ENCODE measurements at places on chromosomes 3 and 15. TPM values are rescaled to one million over a fixed set of nuclear protein-coding genes. Genes with fewer than 3 reads are reported as not detected.

DNA sequence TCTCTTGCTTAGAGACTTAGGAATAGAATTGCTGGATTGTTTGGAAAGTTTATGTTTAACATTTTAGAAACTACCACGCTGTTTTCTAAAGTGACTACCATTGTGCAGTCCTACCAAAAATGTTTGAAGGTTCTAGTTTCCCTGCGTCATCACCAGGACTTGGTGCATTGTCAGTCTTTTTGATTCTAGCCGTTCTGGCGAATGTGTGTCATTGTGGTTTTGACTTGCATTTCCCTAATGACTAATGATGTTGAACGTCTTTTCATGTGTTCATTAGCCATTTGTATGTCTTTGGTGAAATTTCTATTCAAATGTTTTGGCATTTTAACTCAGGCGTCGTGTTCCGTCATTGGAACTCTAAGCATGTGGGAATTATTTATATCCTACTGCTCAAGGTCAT lies 58.0 kb downstream of the CHD2 start:
- no peak for DNase-seq

- no peak for DNase-seq
Observed at GRCh38 chr3:17820704-17821103, 78.3 kb upstream of the TBC1D5 start.

- DNase-seq: peak; percentile 62
Observed at GRCh38 chr3:9809615-9810432, at the start of gene TTLL3. Gene TTLL3 (plus strand): TSS chr3:9810262. CDS start chr3:9810662, 400 bp downstream.

DNA sequence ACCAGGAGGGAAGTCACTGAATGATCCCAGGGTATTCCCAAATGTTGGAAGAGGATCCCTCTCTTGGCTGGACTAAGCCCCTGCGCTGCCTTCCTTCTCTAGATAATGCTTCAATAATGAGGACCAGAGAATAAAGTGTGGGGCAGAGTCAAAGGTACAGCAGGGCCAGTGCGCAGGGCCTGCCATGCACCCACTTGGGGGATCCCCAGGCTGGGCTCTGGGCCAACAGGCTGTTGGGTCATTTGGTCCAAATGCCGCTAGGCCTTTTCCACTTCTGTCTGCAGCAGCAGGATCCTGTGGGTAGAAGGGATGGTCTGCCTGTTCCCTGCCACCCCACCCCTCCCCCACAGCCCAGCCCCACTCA lies 5.7 kb upstream of the CLK3 start:
- no peak for DNase-seq

DNA sequence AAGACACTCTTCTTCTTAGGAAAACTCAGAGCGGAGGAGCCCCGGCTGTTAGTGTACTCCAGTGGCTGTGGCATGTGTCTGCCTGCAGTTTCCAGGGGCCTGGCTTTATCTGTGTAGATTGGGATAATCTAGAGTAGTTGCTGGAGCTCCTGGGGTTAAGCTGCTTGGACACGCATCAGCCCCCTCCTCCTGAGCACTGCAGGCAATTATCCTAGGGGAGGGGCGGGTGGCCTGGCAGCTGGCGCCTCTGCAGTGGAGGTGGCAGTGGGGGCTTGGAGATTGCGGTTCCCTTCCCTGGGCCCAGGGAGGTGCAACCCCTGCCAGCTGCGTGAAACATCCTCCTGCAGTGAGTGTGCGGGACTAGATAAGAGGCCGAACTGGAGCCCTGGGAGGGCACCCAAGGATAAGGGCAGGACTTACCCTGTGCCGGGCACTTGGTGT lies 68.2 kb downstream of the EFCAB12 start:
- no peak for DNase-seq

DNA sequence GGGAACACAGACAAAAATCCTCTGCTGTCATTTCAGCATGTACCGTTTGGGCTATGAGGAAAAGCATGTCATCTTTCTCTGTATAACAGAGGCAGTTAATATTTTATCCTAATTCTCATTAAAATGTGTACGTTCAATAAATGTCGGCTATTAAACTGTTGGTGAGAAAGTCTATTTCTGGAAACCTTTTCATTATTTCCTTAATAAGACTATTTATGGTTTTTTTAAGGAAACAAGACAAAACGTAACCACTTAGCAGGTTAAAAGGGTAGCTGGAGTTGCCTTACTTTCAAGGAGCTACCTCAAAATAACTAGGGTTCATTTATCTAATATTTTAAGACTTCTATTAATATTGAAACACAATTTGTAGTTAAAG lies 1.8 kb upstream of the STT3B start:
- no peak for DNase-seq

DNA sequence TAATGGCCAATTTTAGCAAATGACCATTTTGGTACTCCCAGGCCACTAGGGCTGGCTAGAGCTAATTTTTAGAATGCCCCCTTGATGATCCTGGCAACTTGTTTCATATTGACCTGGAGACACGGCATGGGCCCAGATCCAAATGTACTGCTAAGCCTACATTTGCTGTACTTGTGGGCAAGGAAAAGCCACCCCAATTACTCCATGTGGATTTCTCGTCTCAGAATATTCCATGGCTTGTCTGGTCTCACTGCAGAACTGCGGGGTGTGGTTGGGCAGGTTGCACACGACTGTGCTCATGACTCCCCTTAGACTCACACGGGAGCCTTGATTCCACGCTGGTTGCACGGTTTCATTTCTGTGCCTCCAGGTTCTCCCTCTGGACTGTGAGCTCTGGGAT lies 140.9 kb downstream of the RPLP1 start:
- DNase-seq: no peak

DNA sequence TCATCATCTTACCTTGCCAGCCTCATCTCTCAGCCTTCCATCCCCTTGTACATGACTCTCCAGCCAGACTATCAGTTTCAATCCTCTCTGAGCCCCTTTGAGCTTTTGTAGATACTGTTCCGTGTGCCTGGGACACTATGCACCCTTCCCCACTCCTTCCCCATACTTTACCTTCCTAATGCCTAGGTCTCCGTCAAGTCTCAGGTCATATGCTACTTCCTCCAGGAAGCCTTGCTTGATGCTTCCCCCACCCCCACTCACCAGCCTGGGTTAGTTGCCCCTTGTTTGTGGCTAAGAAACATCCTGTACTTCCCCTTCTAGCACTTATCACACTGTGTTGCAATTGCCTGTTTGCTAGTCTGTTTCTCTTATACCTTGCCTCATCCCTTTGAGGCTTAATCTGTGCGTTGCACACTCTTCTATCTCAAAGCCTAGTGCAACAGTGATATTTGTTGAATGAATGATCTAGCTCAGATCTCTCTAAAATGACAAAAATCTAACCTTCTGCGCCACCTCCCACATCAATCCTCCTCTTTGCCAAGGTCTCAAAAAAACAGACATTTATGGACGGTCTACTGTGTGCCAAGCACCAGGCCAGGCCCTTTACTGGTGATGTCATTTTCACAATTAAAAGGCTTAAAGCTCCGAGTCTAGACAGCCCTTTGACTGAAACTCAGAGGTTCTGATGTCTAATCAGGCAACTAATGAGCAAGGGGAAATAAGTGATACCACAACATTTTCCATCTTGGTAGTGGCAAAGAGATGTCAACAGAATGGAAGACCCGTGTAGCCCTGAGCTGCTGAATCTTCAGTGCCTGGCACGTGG lies 6.5 kb upstream of the USP3 start:
- DNase-seq: no peak

DNA sequence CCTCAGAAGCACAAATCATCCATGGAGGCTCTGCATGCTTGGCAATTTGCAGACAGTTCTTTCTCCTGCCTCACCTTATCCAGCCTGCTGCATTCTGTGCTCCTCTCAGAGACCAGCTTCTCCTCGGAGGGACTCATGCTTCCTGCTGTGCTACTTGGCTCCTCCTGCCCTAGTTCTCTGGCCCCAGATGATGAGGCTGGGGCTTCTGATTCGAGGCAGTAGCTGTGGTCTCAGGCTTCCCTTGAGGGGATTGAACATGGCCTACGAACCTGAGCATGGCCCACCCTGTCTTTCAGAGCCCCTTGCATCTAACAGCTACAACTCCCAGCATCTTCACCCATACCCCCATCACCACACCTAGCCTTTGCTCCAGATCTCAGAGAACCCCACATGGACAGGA lies 6.7 kb downstream of the VIPR1 start:
- no peak for DNase-seq

DNA sequence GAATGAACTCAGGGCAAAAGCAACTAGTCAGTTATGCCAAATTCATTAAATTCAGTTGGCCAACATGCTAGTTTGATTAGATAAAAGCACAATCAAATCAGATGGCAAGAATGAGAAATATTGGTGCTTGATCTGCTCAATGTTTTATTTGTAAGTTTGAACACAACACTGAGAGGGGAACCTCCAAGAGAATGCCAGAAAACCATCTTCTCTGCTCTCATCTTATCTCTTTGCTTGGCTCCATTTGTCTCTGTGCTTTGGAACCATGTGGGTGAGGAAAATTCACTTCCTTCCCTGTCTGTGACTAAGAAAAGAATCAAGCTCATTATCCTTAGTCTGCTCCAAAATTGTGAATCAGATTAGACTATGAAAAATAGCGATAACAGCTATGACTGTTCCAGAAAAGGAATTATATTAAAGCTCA lies 43.6 kb upstream of the DCBLD2 start:
- no peak for DNase-seq

DNA sequence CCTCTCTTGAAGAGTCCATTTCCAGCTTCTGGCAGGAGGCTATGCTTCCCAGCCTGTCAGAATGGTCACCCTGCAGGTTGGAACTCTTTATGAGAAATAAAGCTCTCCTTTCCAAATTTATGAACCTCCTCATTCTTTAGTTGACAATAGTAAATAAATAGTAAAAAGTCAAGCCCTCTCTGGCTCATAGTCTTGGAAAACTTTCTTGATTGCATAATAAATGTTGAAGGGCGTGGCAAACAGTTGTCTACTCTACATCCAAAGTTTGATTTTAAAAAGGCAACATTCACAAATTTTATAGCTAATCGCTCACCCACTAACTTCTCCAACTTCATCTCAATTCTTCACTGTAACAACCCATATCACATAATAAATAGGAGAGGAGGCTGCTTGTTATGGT lies 58.8 kb downstream of the MCF2L2 start:
- DNase-seq: peak; percentile 39

GRCh38 chr3:107983247-107983646 lies 107.6 kb downstream of the CD47 start:
- no peak for DNase-seq

The GPR15 gene
- not detected for total RNA-seq

The SATB1 gene
- total RNA-seq: 28.7 TPM

The CFAP44 gene
- total RNA-seq: 9.1 TPM

The SCN11A gene
- total RNA-seq: not detected

The AHSG gene
- not detected for total RNA-seq
